Activated CD4-positive, CD25-positive, alpha-beta regulatory T cell (primary cell): ENCODE measurements at places on chromosomes 3 and 15.

DNA sequence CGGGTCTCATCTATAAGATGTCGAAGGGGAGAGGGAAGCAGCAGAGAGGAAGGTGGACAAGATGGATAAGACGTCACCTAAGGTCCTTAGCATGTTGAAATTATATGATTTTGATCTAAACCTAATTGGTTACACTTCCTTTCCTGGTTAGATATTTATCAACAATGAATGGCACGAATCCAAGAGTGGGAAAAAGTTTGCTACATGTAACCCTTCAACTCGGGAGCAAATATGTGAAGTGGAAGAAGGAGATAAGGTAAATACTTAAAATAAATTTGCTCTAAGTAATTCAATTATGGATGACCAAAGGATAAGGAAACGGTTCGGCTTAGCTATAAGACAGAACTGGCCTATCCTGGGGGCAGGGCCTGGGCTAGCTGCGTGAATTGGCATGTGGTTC is 5.5 kb downstream of the ALDH1A3 start:
- no peak for DNase-seq

- DNase-seq: no peak
These were observed 111.6 kb upstream of the ACP3 start for GRCh38 chr3:132205609-132206008.

- no peak for DNase-seq
These were observed 156.4 kb upstream of the FRMD4B start for GRCh38 chr3:69542089-69542804.

DNA sequence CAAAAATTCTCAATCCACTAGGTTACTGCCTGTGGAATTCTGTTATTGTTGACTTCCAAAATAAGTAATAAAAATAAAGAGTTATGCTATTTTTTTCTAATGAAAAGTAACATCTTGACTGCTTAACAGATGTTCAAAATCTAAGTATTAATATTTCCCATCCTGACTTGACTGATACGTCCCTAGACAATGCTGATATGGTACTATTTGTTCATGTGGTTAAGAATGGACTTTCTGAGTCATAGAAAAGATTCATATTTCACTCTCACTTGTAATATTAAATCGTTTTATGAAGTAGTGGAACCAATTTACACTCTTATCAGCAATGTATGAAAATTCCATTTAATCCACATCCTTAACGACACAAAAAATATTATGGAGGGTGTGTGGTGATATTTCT is 104.8 kb upstream of the PLSCR5 start:
- DNase-seq: no peak

DNA sequence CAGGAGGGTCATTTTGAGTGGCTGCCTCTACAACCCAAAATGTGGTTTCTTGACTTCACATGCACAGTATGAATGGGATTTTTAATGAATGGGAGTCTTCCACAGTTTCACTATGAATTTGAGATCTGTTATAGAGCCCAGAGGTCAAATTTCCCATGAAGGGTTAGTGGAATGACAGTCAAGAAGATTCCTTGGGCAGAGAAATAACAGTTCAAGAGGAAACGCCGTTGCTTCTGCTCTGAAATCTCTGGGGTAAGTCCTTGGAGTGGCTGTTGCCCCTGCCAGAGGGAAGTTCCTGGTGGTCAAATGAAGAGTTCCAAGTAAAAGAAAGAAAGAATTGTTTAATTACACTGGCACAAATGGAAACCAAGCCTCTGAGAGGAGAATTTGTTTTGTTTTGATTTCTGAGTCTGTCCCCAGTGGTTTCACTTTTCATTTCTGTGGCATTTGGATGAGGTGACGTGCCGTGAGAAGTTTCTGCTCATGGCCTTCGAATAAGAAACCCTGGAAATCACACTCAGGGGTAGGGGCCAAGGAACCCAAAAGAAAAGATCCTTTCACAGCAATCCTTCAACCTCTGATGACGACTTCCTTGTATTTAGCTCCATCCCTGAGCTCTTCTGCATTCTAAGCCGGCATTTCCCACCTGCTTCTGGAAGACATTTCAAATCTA is 77.5 kb upstream of the IL12A start:
- DNase-seq: no peak

- no peak for DNase-seq
These were observed 446.7 kb upstream of the GBE1 start for GRCh38 chr3:82208002-82208710.

DNA sequence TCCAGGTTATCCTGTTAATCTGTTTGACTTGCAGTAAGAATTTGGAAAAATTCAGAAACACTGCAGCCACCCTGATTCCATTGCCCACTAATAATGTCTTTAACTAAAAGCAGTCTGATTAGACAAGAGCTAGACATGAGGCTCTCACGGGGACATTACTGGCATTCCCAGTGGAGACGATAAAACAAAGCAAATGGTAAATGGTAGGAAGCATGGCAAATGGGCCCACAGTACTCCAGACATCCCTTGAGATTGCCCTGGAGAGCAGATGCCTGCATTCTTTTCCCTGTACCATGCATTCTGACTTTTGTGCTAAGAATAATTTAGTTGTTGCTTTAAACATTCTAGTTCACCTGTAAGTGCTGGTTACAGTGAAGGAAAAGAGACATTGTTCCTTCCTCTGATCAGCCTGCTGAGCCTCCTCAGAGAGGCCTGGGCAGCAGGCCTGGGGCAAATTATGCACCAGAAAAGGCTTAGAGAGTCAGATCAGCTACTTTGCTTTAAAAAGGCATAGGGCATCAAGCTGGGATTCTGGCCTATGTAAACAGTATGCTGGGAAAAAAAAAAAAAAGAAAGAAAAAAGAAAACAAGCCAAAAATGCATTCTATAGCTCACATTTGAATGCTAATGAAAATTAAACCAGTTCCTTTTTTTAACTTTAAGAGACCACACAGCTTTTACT is 204.6 kb downstream of the GABRG3 start:
- no peak for DNase-seq

- DNase-seq: no peak
These were observed 571.8 kb downstream of the FOXP1 start for GRCh38 chr3:71011565-71012287.

- DNase-seq: no peak
These were observed 45.3 kb downstream of the HCN4 start for GRCh38 chr15:73323374-73323955.
